Stimulated activated CD4-positive, alpha-beta T cell treated with anti-CD3 and anti-CD28 coated beads, Interleukin-4, amount 100 ng/mL, for 4 hours (primary cell): ENCODE measurements at places on chromosomes 6 and 20.

DNA sequence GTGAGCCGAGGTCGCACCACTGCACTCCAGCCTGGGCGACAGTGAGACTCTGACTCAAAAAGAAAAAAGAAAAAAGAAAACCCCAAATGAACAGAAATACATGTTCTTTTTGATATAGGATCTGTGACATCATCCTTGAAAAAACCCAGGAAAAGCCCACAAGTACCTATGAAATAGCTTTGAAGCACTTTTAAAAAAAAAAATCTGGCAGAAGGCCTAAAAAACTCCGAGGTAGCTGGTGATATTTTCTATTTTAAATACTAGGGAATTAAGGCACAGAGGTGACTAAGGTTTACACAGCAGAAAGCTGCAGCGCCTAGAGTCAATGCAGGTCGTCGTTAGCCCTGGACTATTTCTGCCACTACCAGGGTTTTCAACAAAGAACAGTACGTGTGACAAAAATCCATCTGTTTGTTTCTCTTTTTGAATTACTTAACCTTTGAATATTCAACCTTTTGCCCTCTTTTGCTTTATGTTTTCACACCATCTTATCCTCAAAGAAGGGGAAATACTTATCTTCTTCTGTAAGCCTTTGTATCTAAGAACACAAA lies 39.4 kb upstream of the EEF1A1 start:
- DNase-seq = no peak

DNA sequence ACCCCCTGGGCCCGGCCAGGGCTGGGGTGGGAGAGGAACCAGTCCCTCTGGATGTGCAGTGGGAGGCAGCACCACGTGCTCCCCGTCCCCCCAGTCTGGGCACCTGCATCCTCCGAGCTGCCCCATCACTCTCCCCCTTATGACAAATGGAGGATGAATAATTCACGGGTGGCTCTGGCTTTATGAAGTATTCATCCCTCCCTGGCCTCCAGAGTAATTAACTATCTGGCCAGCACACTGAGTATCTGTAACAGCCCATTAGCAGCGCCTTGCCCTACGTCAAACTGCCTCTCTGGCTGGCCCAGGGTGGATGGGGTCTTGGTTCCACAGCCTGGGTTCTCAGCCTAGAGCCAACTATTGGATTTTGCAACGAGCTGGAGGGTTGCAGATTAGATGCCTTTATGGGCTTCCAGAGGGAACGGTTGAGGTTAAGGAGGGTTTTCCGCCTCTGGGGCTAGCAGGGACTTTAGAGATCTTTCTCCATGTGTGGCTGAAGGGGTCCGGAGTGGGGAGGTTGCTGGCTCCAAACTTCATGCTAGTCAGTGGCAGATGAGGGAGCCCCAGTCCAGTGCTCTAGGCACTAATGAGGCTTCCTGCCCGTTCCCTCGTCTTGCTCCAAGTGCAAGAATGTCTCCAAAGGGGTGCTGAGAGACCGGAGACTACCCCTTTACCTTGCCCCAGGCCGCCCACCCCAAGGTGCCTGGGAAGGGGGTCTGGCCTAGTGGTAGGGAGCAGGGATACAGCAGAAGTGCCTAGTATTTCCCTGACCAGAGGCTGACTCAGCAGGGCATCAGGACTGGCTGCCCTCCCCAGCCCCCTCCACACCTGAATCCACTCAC lies 53.5 kb upstream of the MLN start:
- DNase-seq = no peak

DNA sequence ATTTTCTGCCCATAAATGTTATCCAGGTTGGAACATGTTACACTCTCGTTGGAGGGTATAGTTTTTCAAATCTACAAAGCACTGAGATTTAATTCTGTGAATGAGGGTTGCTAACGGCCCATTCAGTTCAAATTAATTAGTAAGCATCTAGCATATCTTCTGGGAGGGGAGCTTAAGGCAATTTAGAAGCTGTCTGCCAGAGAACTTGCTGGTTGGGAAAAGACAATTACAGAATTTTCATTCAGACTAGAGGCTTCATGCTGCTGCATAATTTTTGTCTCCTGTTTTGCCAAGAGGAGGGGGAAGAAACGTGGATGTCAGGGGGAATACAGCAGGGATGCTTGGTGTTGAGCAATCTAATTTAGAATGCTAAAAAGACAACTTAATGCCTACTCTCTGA lies 268.3 kb upstream of the FAM83B start:
- DNase-seq = no peak

GRCh38 chr6:82506526-82506925 lies 142.9 kb downstream of the TPBG start:
- no peak for DNase-seq

DNA sequence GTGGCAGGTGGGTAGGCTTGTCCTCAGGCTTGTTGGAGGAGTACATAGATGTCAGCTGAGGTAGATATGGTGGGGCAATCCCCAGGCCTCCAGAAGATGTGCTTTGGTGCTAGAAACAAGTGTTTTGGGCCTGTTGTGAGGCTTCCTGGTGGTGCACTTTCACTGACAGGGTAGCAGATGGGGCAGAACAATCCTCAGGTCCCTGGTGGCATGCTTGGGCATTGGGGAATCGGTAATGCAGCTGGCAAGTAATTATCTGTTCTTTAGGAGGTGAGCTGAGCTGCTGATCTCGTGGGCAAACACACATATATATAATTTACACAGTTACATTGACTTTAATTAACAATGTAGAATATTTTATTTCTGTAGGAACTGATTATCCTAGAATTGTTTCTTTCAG lies 458.7 kb downstream of the BMP2 start:
- DNase-seq = no peak

DNA sequence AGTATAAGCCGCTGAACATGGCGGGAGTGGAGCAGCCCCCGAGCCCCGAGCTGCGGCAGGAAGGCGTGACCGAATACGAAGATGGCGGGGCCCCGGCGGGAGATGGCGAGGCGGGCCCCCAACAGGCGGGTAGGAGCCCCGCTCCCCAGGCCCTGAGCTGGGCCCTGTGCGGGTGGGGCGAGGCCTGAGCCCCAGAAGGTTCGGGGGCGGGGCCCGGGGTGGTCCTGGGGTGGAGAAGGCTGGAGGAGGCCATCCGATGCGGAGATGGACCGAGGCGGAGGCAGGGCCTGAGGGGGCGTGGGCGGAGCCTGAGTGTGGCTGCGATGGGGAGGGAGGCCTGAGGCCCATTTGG lies 7.1 kb downstream of the L3MBTL1 start:
- DNase-seq = no peak

DNA sequence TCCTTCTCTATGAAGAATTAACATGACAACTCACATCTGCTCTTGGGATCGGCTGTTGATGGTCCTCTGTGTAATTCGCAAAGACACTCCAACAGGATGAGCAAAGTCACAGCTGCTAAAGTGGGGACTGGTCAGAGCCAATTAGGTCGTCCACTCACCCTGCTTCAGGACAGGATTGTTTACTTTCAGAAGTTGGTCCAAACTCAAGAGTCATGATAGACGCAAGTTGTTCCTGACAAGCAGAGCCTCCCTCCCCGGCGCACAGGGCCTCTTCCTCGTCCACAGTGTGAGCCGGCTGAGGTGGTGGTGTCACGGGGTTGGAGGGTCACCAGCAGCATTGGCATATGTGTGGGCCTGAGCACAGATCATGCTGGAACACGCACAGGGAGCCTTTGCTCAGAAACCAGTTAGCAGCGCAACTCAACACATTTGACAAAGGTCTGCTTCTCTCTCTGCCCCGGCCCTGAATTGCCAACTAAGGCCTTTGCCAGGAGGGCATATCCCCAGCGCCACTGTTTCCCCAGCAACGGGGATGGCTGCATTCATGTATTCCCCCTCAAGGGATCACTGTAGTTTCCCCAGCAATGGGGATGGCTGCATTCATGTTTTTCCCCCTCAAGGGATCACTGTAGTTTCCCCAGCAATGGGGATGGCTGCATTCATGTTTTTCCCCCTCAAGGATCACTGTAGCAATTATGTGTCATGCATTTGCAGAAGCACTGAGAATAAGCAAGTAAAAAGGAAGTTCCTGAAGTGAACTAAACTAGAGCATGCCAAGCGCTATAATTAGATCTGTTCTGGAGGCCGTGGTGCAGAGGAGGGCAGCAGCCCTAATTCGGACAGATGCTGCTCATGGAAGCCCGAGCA lies 111.7 kb downstream of the THBS2 start:
- DNase-seq = no peak

DNA sequence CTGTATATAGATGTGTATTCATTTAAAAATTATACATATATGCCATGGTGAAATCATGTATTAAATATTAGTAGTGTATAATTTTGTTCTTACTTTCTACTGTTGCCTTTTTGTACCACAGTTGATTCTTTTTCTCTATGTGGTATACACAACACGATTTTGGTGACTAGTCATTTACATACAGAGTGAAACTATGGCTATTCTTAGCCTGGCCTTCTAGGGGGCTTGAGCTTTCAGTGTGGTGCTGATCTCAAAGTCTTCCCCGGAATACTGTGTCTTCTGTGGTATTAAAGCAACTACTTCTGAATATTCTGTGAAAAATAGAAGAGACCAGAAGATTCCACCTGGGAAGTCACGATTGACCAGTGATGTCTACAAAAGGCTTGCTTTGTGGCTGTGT lies 301.9 kb downstream of the UTRN start:
- no peak for DNase-seq

DNA sequence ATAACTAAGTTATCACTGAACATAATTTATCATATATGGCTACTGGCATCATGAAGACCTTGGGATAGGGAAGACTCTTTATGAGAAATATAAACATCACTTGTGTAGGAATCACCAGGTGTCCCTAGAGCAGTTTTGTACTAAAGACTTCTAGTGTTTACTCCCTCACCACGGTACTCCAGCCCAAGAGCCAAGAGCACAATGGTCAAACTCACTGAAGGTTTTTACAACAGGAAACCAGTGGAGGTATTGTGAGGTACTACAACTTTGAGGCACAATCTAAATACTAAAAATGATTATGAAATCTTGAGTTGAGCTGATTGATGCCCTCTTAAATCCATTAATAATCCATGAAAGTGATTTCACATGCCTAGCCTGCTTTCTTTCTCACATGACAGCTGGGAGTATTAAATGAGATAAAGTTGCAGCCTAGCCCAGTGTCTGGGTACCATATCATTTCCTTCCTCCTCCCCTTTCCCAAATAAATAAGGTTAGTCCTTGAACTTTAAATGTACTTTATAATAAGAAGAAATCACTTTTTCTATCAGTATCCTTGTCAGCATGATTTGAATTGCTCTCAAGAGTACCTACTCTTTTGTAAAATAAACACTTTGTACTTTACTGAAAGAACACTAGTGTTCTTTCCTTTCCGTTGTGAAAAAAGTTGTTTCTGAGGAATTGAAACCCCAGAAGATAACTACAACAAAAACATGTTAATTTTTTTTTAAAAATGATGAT lies 26.5 kb downstream of the GLO1 start:
- no peak for DNase-seq

GRCh38 chr6:5084781-5085647 lies at the start of gene PPP1R3G:
PPP1R3G (plus strand) TSS chr6:5085341; CDS start chr6:5085486, 145 bp downstream.
- no peak for DNase-seq

DNA sequence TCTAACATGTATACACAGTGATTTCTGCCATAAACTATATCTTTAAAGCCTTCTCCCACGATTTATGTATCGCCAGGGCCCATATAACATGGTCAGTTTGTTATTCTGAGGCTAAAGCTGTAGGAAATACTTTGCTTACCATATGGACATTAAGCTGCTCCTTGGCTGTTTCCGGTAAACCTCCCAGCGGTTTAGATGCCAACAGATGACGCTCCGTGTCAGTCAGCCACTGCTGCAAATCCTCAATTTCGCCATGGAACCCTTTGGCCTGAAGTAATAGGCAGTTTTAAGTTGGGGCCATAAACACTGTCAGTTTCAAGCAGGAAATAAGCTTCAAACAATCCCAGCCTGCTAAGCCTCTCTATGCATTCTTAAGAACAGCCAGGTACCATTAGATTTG lies 145.4 kb downstream of the DST start:
- no peak for DNase-seq

- no peak for DNase-seq
Observed at GRCh38 chr20:10002866-10003265, 31.9 kb upstream of the ANKEF1 start.

DNA sequence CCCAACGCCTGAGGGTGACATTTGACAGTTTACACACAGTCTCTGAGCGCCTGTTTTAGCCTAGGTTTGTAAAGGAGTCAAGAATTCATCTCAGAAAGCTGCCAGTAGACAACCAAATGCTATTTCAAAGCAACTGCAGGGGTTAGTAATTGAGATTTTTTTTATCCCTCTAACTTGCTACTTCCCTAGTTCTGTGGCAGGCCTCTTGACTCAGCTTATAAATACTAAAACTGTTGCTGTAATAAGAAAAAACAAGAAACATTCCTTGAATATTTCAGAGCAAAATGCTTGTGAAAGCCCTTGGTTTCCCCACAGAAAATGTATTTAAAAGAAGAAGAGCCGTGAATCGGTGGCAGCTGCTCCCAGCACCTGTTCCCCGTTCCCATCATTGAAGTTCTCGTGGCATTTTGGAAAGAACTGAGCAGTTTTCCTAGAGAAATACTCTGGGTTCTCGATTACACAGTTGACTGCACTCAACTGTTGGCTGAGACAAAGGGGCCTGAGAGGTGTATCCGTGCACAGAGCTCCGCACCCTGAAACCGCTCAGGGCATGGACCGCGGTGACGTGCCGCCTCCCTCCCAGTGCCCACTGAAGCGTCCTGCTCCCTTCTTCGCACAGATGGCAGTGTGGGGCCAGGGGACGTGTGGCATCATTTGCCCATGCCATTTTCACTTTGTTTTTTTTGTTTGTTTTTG lies 20.9 kb downstream of the DLL1 start:
- no peak for DNase-seq
